ENCODE measurements at places on chromosomes 3 and 15.

DNA sequence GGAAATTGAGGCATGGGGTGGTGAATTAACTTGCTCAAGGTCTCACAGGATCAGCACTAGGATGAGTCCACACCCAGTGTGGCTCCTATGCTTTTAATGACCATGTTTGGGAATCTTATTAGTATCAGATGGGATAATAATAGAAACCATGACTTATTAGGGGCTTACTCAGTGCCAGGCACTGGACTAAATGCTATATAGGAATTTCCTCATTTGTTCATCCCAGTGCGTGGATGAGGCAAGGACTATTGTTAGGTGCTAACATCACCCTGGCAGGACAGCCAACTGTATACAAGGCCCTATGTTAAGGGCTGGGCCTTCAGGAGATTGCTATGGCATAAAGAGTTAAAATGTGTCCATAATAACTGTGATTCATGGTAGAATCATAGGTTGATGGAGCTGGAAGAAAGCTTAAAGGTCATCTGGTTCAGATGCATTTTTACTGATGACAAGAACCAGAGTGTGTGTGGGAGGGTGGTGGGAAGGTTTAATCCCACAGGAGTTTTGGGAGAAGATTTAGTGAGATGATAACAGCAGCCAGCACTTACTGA is 4.7 kb upstream of the FEM1B start:
- no peak for DNase-seq

- no peak for DNase-seq
Observed at GRCh38 chr15:82091636-82092140, 45.9 kb upstream of the MEX3B start.

DNA sequence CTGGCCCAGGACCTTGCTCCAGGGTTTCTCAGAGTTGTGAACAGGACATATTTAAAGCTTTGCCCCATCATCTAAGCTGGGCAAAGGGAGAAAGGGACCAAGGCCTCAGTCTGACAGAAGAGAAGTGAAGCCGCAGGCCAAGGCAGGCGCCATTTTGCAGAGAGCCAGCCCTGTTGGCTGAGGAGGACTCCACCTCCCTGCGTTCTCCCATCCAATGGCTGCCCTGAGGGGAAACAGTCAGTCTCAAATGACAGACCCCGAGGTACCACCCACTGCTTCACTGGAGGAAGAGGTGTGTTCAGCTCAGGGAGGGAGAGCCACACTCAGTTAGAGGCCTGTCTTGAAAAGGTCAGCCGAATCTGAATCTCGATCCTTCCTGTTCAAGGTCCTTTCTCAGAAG is 86.1 kb downstream of the ADAMTS17 start:
- DNase-seq, result no peak

GRCh38 chr15:28861031-28861534 is 12.6 kb upstream of the GOLGA6L7 start:
- no peak for DNase-seq

GRCh38 chr15:74732846-74733245 is 7.5 kb upstream of the CYP1A1 start:
- no peak for DNase-seq

- DNase-seq, result no peak
Observed at GRCh38 chr3:52055537-52056351, 627 bp downstream of the DUSP7 start.

DNA sequence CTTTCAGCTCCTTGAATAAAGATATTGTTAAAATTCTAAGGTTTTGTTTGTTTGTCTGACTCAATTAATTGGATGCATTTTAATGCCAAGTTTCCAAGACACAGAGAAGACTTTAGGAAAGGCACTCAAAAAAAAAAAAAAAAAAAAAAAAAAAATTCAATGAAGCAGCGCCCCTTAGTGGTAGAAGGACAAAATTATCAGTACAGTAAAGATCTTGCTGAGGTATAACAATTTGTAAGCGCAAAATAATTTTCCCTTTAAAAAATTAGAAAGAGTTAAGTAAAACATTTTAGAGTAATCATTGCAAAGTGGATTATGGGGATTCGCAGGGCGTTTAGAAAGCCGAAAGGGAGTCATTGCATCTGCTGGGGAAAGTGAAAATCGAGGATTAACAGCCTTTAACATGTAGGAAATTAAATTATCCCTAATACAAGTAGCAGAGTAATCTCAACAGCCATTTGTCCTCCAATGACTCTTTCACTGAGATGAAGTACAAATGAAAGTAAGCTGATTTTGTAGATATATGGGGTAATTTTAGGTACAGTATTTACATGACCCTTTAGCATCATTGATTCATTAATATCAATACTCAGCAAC is 5.8 kb upstream of the DIS3L start:
- DNase-seq, result no peak

DNA sequence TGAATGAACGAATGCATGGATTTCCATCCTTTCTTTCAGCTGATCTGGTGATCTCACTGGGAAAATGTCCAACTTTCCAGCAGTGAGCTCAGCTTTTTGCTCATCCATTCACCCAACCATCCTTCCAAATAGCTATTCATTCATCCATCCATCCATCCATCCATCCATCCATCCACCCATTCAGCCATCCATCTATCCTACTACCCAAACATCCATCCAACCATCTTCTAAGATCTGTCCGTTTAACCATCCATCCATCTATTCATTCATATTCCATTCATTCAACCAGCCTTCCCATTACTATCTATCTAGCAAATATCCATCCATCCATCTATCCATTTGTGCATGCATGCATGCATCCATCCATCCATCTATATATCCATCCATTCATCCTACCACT is 39.4 kb downstream of the WNT7A start:
- DNase-seq, result no peak

DNA sequence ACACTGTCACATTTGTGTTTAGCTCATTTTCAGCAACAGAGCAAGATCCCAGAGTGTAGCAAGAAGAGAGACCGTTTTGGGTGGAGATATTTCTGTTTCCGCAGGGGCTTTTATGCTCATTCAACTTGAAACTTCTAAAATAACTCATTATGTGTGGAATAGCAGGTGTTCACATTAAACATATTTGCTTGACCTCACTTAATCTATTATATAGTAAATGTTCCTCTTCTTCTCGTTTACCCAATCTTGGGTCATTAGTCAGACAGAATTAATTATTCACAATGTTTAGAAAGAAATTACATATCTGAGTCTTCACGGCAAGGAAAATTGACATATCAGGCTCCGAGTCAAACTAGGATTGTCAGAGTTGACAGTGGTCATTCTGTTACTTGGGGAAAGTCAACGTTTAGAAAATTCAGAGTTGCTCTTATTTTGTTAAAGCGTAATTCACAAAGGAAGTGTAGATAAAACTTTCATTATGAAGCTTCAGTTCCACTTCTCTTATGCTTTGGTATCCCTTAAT is 222.9 kb downstream of the TPRG1 start:
- DNase-seq, result peak; percentile 52

DNA sequence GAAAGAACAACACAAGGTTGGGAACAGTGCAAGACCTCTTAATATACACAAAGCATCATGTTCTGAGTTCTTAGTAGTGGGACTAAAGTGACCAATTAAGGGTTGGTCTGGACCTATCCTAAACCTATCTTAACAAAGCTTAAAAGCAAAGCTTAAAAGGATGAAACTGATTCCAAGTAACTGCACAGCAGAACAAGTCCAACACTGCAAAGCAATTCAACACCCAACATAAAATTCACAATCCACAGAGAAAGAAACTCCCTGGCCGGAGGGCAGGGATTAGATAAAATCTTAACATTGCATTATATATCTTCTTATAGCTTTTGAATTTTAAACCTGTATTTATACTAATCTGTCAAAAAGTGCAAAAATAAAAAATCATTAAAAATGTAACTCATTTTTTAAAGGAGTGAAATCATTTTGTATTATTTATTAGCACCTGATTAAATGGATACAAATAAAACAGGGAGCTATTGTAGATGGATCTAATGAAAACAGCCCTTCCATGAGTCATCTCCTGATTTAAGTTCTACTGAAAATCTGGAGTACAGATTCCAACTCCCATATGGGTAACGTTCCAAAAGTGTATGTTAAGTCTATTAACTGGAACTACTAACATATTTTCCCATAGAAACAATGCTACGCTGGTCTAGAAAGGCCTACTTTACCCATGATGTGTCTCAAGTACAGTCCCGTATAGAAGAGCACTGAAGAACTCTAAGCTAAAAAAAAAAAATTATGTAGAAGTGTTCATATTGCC is 34.9 kb downstream of the PIK3R4 start:
- no peak for DNase-seq

DNA sequence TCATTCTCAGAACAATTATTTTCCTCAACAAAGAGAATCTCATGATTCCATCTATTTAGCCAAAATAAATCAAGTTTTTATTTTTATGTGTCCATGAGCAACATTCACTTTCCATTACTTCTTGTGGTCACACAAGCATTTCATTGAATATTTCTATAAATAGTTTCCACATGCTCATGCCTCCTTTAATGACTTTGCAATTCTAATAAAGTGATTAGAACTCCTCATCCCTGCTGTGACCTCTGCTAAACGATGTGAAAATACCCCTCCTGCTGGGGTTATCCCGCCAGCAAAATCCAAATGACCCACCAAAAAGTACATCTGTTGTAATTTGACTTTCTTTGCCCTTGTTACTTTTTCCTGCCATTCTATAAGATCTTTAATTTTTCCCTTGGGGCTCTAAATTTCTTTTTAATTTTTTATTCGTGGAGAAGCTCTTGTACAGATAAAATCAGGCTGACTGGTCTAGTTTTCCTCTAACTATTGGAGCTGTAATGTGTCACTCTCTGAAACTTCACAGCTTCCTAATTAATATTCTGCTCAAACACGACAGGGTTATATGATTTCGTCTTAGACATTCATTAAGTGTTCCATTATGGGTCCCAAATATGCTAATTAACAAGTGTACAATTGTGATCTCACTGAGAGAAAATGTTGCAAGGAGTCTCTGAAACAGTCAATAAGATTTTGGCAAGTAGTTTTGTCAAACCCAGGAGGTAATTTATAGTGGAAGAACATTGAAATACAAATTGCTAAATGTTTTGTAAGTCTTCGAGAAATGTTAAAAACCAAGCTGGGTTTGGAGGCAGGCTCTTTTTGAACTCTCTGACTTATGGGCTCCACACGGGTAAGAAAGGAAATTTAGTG is 533.1 kb upstream of the NAALADL2 start:
- DNase-seq, result no peak

DNA sequence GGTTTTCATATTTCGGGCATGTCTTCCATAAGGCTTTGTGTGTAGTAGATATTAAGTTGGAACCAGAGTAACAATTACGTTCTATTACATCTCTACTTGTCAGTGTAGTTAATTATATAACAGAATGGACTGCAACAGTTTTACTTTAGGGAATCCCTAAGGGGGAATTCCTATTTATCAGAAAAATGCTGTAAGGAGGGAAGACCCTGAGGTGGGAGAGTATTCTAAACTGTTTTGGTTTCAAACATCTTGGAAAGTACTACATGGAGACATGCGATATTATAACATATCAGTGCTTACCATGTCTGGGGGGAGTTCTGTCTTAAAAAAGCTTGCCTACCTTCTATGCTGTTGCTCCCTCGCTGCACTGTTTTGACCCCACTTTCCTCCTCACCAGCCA is 238.1 kb downstream of the LPP start:
- DNase-seq, result no peak

- no peak for DNase-seq
Observed at GRCh38 chr15:88913017-88913849, at the start of gene MFGE8. Gene MFGE8, minus strand, starts transcription at chr15:88913379. Its CDS starts 60 bp downstream, at chr15:88913319.

GRCh38 chr3:10867384-10867783 is 51.4 kb downstream of the SLC6A11 start:
- no peak for DNase-seq

DNA sequence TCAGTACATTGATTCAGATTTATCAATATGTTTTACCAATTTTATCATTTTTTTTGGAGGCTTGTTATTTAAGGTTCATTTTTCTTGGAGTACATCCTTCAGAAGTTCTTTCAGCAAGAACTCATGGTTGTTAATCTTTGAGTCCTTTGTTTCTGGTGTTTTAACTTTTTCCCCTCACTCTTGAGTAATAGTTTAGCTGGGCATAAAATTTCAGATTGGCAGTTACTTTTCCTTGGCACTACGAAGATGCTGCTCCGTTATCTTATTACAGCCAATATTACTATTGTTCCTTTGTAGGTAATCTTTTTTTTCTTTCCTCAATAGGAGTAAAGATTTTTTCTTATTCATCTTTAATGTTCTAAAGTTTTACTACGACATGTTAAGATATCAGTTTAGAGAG is 9.8 kb downstream of the LRRC58 start:
- DNase-seq, result no peak
